Activated CD4-positive, alpha-beta T cell treated with anti-CD3 and anti-CD28 coated beads for 36 hours (primary cell): ENCODE measurements at places on chromosomes 3 and 15. TPM values are rescaled to one million over a fixed set of nuclear protein-coding genes. Genes with fewer than 3 reads are reported as not detected.

The SI gene
- total RNA-seq: not detected

The FRMD5 gene
- total RNA-seq: 0.30 TPM

The TMC3 gene
- not detected for total RNA-seq

The CASR gene
- 0.05 TPM for total RNA-seq

The PLCB2 gene
- total RNA-seq: 67.9 TPM

The TRIM42 gene
- not detected for total RNA-seq

The C3orf20 gene
- total RNA-seq: not detected

The ITIH3 gene
- not detected for total RNA-seq

The DUOX1 gene
- 0.11 TPM for total RNA-seq

The CYP1A2 gene
- not detected for total RNA-seq

DNA sequence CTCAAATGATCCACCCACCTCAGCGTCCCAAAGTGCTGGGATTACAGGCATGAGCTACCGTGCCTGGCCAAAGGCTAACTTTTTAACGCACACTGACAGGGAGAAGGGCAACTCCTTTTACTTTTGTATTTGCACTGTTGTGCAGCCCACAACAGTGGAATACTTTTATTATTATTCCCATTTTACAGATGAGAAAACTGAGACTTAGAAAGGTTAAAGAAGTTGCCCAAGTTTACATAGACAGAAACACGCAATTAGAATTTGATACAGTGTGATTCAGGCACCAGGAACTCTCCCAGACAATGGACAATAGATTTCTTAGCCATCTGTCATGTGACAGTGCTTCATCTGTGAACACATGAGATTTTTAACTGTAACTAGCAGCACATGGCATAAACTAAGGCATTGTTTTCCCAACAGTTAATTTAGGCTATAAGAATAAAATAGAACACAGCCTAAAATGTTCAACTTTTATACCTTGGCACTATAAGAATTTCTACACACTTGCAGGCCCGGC is 18.8 kb downstream of the STAG1 start:
- no peak for DNase-seq

DNA sequence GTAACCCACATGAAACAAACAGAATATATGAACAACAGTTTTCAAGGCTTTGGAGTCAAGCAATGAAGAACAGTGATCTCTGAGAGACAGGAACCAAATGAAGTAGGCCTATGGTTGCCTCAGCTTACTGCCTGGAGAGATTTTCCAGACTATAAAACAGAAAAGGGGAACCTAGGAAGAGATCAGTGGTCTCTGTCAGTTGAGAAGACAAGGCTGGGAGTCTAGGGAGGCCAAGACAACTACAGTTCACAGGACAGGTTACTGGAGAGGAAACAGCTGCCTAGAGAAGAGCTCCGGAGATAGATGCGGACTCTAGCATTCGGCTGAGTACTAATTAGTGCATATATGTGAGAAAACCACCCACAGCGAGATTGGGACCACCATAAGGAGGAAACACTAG is 87.7 kb downstream of the PLCH1 start:
- DNase-seq: no peak

- DNase-seq: peak; percentile 75
Measured at GRCh38 chr3:44323341-44323955, 15.1 kb upstream of the TCAIM start.

DNA sequence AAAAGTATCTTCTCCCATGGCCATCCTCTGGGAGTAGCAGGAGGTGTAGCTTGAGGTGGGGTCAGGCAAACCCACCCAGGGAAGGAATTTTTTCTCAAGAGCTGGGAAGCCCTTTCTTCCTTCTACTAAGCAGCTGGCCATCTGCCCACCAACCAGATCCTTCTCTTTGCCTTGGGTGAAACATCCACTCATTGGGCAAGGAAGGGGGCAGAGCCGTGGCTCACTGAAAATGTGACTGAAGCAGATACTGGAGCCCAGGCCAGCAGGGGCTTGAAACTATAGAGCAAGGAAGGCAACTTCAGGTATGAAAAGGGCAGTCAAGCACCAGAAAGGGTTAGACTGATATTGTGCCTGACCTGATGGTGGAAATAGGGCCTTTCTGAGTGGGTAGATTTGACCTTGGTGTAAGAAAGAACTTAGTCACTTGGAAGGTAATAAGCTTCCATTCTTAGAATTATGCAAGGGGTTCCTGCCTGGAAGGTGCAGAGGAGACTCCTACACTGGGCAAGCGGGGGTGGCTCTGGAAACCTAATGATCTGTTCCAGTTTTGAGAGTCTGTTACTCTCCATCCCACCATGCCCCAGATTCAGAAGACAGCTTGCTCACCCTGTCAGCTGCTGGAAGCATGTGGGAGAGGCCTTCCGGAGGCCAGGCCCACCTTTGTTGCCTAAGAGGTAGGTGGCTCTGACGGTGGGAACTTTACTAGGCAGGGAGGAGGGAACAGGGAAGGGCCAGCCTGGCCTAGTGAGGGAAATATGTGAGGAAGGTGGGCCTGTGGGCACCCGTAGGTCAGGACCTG is 22.0 kb upstream of the PLA2G4E start:
- no peak for DNase-seq

DNA sequence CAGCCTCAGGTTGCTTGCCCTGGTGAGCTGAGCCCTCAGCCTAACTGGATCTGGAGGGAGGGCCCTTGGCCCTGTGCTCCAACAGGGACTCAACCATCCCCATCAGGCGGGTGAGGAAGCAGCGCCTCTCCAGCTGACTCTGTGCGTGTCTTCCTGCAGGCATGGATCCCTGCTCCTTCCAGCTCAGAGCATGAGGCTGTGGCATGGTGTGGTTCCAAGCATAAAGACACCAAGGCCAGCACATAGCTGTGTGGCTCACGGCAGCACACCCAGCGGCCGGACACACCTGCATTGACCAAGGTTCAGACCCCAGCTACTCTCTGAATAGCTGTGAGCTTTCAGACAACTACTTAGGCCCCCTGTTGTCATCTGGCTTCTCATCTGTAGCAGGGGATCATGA is 131.0 kb upstream of the PLXNA1 start:
- no peak for DNase-seq

GRCh38 chr3:81291586-81291985 is 469.9 kb downstream of the GBE1 start:
- no peak for DNase-seq

GRCh38 chr3:152466784-152467183 is 198.1 kb downstream of the MBNL1 start:
- no peak for DNase-seq

DNA sequence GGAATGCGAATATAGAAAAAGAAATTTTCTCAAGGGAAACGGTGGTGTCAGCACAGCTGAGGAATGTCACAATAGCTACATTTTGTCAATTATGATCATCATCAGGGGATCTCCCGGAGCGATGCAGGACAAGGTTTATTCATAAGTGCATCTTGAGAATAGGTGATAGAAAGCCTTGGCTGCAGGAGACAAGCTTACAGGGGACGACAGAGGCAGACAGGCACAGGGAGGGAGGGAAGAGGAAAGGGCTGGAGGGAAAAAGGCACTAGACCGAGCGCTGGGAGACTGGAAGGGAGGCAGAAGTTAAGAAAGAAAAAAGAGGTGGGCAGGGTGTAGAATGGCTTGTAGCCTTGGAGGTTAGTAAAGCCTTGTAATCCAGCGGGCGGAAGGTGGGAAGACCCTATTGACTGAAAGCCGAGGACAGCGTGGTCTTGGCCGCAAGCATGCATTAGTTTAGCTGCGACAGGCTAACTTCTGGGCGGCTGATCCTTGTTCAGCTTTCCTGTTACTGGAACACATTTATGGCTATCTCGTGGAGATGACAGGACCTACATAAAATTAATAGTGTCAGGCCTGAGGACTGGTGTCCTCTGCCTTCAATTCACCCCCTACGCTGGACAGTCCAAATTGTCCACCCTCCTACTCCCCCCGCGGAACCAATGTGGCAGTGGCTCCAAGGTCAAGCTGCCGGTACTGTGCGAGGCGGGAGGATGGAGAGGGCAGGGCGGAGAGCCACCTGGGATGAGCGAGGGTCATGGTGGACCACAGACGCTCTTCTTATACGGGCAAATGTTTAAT is 1.4 kb upstream of the NECTIN3 start:
- peak; percentile 11 for DNase-seq

- DNase-seq: no peak
Measured at GRCh38 chr3:45575386-45575923, 19.1 kb upstream of the LIMD1 start.

GRCh38 chr15:64762546-64762945 is 12.8 kb downstream of the RBPMS2 start:
- no peak for DNase-seq

GRCh38 chr15:61871926-61872522 is 188.2 kb downstream of the VPS13C start:
- no peak for DNase-seq

DNA sequence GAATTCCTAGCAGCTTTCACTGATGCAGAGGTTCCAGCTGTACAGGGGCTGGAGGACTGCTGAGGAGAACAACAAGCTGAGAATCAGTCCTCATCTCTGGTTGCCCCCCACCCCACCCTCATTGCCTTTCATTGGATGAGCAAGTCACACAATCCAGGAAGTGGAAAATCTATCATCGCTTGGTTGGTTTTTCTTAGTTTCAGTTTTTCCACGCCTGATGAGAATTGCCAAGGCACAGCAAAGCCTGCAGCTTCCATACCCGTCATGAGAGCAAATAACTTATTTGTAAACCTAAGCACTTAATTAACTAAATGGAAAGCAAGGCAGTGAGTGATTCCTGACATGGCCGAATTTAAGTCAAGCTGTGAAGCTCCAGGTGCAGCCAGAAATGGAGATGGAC is 21.4 kb upstream of the LIPC start:
- peak; percentile 48 for DNase-seq

GRCh38 chr3:30397030-30397429 is 209.4 kb upstream of the TGFBR2 start:
- no peak for DNase-seq

DNA sequence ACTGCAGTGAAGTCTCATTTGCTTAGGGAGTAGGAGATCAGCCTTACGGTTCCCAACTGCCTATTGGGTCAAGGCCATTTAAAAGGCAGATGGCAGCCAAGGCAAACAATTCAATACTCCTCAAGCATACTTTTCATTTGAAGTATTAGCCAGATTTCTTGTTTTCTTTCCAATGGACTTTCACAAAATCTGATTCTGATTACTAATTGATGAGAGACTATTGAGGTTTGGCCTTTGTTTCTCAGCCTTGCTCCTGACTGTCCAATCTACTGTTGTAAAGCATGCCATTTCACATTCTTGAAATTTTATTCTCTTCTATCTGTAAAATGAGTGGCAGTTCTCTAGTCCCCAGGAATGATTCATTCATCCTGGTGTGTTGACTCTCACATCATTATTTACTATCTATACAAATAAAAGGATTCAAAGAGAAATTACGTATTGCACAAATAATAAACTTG is 166.2 kb upstream of the TGFBR2 start:
- DNase-seq: no peak

GRCh38 chr15:80317389-80318182 is 65.6 kb upstream of the CTXND1 start:
- peak; percentile 24 for DNase-seq

- no peak for DNase-seq
Measured at GRCh38 chr15:49900006-49900902, 218.8 kb downstream of the ATP8B4 start.

GRCh38 chr15:89774492-89774891 is 1.6 kb upstream of the MESP2 start:
- no peak for DNase-seq

DNA sequence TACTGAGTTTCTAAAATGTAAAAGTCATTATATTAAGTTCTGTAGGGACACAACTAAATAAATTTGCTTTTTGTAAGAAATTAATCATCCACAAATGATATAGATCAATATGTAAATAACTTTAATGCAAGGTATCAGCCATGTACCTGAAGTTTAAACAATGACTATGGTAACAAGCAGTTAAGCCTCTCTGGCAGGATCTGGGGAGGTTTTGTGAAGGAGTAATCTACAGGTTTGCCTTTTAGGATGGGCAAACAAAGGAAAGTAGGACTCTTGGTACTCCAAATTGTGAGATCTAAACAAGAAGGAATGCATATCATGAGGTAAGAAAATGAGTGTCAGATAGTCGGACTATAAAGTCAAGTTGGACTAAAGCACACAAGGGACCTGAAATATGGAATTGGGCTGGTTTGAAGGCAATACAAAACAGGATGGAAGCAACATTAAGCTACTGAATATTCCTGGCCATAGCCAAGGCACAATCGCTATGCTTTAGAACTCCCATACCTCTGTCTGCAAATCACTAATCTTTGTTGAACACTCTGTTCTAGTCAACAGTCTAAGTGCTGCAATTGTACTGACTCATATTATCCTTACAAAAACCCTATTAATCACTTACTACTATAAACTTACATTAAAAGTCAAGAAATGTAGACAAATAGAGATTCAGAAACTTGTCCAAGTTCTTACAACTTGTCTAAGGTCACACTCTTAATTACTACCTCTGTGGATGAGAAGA is 412.8 kb downstream of the DIPK2A start:
- no peak for DNase-seq

GRCh38 chr15:69576035-69576526 is 123.5 kb downstream of the RPLP1 start:
- peak; percentile 85 for DNase-seq

DNA sequence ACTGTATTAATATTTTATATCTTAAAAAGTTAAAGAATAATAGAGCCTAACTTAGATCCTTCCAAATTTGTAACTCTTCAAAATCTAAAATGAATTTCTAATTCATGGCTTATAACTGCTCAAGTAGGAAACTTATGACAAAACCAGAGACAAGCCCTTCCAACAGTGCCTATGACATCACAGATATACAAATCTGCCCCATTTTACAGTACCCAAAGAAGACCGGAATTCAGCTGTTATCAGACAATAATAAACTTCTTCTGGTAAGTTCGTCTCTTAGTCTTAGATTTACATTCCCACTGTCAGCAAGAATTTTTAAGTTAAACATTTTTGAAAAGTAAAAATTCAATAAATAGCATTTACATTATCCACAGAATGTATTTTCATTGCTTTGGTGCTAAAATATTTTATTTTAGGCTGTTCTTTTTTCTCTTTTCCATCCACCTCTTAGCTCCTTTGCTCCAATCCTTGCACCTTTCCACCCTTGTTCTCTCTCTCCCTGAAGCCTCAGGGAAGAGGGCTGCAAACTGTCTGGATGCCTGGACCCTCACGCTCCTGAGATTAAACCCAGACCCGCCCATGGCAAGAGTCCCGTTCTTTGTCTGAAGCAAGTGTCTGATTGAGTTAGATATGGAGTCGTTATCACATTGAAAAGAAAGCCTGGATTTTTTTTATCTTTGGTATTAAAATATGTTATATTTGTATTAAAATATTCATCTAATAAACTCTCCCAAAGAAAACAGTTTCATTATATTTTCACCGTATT is 312.7 kb downstream of the ZBTB20 start:
- no peak for DNase-seq

GRCh38 chr15:79881254-79881653 is 15.6 kb downstream of the MTHFS start:
- DNase-seq: no peak

DNA sequence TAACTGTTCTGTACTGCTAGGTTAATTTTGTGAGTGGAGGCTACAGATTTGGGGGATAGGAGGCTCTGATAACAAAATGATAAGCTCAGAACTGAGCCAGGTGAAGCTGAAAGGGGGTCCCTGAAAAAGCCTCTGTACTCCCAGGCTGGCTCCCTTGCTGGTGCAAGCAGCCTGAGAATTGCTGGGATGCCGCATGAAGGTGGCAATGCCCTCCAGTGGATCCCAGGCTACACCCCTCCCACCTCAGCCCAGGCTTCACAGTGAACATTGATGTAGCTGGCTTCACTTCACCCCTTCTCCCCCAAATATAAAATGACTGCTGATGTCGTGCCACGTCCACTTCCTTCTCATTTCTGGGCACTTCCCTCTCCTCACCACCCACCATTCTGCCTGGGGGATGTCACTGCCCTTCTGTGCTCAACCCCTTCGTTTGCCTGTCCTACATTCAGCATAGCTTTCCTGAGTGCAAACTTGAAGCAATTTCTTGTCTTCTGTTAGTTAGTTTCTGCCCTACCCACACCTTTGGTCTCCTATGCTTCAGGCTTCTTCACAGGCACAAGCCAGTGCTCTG is 9.7 kb upstream of the ARHGEF26 start:
- no peak for DNase-seq
